Astrocyte (in vitro differentiated cells and primary cell): ENCODE measurements at places on chromosomes 13 and 19. TPM values are rescaled to one million over a fixed set of nuclear protein-coding genes. Genes with fewer than 3 reads are reported as not detected.
A peak's percentile ranks its signal among the peaks of the same experiment; 100 is the strongest.

FAM98C gene
- total RNA-seq, result 11.9 and 15.0 TPM in 2 replicates

DNA sequence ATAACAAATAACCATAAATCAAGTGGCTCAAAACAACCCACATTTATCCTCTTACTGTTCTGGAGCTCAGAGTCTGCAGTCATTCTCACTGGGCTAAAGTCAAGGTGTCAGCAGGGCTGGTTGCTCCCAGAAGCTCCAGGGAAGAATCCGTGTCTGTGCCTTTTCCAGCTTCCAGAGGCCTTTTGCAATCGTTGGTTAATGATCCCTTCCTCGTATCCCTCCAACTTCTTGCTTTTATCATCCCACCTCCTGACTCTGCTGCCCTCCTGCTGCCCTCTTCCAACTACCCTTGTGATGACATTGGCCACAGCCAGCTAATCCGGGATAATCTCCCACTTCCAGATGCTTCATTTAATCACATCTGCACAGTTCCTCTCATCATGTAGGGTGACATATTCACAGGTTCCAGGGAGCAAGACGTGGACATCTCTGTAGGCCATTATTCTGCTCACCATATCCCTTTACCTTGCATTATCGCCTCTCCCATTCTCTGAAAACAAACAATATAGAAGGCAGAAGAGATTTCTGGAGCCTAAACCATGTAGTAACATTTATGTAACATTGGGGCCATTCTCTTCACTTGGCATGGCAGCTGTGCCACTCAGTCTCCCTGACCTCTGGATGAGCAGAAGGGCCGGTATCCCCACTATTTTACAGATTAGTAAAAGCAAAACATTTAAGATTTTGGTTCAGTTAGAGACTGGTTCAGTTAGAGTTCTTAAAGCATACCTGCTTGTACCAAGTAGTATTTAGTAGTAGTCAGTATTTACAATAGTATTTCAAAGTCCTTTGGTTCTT, 53.5 kb downstream of the RFC3 start:
- DNase-seq, result no peak

ZNF507 gene
- total RNA-seq, result 12.4 and 14.7 TPM in 2 replicates

ERFL gene
- 0.36 and 0.41 TPM in 2 replicates for total RNA-seq

DNA sequence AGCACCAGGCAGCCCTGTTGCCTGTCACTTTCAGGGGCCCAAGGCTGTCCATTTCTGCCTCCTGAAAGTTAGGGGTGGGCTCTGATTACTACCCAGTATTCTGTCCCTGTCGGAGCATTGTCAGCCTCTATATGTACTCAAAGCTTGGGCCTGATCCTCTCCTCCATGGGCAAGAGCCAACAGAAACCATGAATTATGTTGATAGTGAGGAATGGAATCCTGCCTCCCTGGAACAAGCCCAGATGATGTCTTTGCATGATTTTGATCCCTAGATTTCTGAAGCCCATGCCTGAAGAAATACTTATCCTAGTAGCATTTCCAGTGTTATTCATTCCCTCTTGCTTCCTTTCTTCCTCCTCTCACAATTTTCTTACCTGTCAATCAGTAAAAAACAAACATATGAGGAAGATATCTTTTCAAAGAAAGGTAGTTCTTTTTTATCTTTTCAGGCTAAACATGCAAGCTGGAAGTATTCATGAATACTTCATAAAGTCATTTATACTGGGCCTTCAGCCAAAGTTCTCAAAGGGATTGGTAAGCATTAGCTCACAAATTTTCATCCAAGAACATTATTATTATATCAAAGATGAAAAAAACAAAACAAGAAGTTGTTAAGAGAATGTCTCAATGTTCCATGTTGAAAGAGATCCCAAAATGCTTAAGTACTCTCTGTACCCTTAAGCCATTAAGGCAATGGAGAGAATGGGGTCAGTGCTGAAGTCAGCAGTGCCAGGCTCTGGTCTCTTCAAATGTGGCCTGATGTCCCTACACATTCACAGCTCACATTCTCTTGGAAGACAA, 171.7 kb downstream of the NHLRC3 start:
- no peak for DNase-seq

KLK10 gene
- total RNA-seq, result 0.19 and 0.30 TPM in 2 replicates

DNA sequence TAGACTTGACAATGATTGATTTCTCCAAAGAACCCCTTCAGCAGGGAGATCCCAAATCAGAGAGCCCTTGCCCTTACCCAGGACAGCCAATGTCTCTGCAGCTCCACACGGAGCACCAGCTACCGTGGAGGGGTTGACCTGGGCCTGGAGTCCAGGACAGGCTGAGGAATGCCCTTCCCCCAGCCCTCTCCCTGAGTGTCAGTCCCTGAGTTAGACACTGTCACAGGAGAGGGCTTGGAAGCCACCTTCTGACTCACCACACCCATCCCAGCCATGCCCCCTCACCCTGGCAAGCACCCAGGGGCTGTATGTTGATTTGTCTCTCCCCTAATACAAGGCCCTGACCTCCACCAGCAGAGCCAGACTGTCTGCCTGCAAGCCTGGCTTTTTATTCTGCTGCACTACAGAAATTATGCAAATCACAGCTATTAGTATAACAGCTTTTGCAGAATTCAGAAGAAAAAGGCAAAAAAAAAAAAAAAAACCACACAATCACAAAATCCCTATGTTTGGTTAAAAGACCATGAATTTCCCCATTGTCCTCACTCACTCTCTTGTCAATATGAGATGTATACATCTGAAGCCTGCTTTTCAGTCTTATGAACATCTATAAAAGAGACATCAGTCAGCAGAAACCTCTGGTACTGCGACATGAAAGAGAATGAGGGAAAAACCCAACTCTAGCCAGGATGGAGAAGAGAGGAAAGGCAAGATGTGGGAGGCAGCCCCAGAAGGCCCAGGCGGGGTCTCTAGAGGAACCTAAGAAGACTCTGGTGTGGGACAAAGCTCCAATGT, 240.7 kb downstream of the UQCRFS1 start:
- DNase-seq, result no peak

- DNase-seq, result peak; percentile 33
These were observed 26.9 kb downstream of the SLITRK6 start for GRCh38 chr13:85772367-85772766.

IL12RB1 gene
- total RNA-seq, result 0.07 TPM in 1 of 2 replicates, not detected in the other

ZSCAN4 gene
- total RNA-seq, result 0.43 and 1.2 TPM in 2 replicates

DNA sequence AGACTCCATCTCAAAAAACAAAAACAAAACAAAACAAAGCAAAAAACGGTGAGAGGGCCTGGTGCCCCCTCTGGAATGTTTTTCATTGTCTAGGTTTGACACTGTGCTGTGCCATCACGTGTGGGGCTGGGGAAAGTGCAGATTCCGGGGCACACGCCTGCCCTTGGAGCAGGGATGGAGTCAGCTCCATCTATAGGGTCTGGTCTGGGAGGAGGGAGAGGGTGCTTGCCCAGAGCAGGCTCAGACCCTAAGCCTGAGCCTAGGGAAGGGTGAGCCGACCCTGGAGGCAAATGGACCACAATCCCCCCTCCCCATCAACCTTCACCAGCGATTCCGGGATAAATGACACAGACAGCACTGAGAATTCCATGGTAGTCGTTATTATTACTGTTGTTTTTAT, 10.9 kb upstream of the ZBTB32 start:
- no peak for DNase-seq

DNA sequence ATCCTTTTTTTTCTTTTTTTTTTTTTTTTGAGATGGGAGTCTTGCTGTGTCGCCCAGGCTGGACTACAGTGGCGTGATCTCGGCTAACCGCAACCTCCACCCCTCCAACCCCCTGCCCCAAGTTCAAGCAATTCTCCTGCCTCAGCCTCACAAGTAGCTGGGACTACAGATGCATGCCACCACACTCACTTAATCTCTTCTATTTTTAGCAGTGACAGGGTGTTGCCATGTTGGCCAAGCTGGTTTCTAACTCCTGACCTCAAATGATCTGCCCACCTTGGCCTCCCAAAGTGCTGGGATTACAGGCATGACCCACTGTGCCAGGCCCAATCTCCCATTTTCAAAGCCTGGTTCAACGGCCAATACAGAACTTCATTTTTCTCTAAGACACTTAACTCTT, 9.1 kb downstream of the FOXO1 start:
- no peak for DNase-seq

GRCh38 chr13:37797631-37798030, 71.9 kb downstream of the TRPC4 start:
- peak; percentile 80 for DNase-seq

- DNase-seq, result no peak
These were observed 49.3 kb downstream of the LIG4 start for GRCh38 chr13:108166078-108166477.

DNA sequence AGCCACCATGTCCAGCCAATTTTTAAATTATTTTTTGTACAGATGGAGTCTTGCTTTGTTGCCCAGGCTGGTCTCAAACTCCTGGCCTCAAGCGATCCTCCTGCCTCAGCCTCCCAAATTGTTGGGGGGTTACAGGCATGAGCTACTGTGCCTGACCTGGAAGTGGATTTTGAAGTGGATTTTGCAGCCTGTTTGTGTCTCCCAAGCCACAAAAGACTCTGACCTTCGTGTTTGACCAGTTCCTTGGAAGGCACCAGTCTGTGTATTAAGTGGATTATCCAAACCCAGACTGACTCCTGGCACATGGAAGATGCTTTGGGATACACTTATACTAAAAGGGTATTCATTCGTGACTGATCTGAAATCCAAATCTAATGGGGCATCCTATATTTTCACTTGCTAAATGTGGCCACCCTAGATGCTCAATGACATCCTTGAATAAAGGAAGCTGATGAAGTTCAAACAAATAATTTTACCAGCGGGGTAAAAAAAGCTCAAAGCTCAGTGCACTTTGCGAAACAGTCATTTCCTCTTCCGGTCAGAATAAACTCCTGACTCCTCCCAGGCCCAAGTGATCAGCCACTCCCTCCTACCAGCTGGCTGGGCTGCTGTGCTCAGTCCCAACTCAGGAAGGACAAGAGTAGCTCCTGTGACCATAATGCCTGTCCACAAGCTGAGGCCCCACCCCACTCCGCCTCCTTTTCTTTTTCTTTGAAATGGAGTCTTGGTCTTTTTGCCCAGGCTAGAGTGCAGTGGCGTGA, 32.6 kb upstream of the GATAD2A start:
- no peak for DNase-seq

- peak; percentile 23 for DNase-seq
These were observed 15.3 kb upstream of the MAP1S start for GRCh38 chr19:17703824-17704463.

DNA sequence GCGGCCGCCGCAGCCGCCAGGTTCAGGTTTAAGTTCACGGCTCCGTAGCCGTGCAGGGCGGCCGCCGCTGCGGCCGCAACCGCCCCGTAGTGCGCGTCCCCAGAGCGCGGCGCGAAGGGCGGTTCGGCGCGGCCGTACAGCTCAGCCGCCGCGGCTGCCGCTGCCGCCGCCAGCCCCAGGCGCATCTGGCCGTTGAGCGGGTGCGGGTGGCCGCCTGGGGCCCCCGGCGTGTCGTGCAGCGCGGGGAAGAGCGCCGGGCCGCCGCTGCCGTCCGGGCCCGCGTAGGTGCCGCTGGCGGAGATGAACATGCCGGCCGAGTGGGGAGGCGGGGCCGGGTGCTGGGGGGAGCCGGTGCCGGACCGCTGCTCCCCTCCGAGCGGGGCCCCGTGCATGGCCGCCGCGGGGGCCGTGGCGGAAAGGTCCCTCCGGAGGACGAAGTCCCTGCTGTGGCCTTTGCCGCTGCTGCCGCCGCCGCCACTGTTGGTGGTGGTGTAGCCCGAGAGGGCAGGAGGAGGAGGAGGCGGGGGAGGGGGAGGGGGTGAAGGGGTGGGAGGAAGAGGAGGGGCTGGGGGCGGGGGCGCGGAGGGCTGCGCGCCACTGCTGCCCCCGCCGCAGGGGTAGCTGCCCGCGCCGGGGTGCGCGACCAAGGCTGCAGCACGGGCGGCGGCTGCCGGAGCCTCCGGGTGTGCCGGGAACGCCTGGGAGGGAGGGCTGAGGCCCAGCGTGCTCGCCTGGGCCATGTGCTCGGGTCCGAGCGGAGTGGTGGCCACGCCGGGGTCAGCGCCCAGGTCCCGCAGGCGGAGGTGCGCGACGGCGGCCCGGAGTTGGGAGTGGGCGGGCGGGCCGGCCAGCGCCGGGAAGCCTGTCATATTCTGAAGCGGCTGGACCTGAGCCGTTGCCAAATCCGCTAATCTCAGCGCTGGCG, 654 bp downstream of the ZIC5 start:
- DNase-seq, result no peak

- no peak for DNase-seq
These were observed 752 bp downstream of the RPL18A start for GRCh38 chr19:17860331-17860992.

DNA sequence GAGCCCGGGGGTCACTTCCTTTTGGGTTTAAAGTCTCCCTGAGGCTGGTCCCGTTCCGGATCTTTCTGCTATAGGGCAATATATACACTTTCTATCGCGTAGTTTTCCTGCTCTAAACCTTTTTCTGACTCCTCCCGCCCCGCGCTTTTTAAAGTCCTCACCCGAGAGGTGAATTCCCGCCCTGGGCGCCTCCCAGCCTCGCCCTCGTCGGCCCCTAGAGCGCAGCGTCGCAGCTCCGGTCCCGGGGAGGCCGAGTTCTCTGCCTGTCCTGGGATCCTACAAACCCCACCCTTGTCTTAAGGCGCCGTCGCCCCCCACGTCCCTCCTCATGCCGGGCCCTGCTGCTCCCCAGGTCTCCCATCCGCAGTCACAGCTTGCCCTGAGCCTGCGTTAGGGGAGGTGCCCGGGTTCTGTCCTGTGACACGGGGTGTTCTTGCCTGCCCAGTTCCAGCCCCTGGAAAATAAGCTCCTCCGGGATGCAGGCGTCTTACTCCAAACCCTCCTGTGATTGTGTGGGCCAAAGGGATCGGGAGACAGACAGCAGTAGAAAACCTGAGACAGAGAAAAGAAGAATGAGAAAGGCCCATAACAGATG, 491 bp downstream of the ZNF525 start:
- DNase-seq, result peak; percentile 0
